ENCODE measurements at places on chromosomes 7 and 10.

- DNase-seq = no peak
These were observed 33.1 kb downstream of the PPIF start for GRCh38 chr10:79380125-79380945.

DNA sequence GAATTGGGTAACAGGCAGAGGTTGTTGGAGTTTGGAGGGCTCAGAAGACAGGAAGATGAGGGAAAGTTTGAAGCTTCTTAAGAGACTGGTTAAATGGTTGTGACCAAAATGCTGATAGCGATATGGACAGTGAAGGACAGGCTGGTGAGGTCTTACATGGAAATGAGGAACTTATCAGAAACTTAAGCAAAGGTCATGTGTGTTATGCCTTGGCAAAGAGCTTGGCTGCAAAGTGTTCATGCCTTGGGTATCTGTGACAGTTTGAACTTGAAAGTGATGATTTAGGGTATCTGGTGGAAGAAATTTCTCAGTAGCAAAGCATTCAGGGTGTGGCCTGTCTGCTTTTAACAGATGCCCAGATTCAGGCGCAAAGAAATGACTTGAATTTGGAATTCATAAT, 64.5 kb upstream of the EEPD1 start:
- no peak for DNase-seq

- DNase-seq = no peak
These were observed 27.0 kb downstream of the HIBADH start for GRCh38 chr7:27635728-27636127.

- no peak for DNase-seq
These were observed 36.1 kb downstream of the CRHR2 start for GRCh38 chr7:30646154-30646553.

- no peak for DNase-seq
These were observed 410.5 kb downstream of the PAXIP1 start for GRCh38 chr7:154592388-154592787.

Data from anterior cingulate cortex (tissue), 58 donors.